ENCODE measurements at places on chromosomes 6 and 20.

DNA sequence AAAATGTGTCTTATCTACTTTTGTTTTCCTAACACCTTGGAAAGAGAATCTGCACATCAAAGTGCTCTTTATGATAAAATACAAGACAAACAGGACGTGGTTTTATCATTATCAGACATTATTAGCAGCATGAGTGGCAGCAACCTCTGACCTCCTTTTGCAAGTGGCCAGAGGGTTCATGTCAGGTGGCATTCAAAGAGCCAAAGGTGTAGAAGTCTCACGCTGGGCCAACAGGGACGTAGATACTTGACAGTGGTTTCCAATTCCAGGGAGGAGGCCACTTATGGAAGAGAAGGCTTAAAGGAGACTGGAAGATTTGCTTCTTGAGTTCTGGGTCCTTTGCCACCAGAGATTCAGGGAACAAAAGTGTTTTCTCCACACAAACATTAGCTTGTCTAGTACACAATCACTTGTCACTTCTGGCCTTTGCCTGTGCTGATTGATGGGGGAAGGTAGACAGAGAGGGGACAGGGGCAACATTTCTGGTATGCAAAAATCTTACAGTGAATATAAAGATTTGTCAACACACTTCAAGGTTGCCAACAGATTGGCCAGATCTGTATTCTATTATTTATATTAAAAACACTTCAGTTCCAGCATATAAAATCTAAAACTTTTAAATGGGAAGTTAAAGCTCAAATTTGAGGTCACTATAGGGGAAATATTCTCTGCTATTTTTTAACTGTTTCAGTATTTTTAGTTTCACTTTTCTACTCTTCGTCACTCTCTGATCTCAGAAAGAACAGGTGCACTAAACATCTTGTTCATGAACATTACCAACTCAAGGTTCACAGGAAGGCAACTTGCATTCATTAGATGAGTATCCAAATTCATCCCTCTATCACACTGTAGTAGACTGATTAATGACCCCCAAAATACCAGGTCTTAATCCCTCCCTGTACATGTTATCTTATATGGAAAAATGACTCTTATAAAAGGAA, 52.1 kb upstream of the FBXO30 start:
- DNase-seq = peak; percentile 12

- no peak for DNase-seq
Observed at GRCh38 chr6:155854787-155855186, 399.1 kb upstream of the NOX3 start.

DNA sequence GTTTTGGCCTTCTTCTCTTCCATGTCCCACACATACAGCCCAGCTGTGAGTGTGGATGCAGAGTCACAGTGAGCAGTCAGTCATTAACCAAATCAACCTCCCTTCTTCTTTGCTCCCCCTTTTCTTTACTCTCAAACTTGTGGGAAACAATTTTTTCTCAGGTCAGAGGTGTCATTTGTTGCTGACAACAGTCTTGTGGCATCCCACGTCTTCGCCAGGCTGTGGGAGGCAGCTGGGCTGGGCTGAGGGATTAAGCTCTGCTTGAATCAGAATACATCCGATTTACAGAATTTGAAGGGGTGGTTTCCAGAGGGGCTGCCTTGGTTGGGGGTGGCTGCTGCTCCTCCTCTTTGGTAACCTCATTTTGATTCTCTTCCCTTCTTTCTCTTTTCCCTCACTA, 40.5 kb downstream of the SCGN start:
- DNase-seq = no peak

GRCh38 chr6:13810688-13811446, 3.5 kb downstream of the MCUR1 start:
- DNase-seq = no peak

GRCh38 chr6:4809999-4810918, 34.1 kb downstream of the CDYL start:
- DNase-seq = no peak

GRCh38 chr6:89385846-89386245, 26.2 kb downstream of the RRAGD start:
- DNase-seq = no peak

DNA sequence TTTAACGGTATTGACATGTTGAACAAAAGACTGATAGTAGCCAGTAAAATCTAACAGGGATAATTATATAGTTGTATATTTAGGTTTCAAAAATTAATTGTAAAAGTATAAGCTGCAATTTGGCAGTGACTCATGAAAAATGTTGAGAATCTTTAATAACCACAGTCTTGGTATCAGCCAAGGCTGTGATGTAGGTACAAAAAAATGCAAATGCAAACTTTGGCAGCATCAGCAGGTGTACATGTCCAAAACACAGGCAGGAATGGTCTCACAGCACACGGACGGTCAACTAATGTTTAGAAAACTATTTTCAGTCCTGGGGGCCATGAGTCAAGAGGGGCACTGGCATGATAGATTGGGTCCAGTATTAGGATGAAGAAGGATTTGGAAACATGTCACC, 58.5 kb upstream of the BEND3 start:
- no peak for DNase-seq

DNA sequence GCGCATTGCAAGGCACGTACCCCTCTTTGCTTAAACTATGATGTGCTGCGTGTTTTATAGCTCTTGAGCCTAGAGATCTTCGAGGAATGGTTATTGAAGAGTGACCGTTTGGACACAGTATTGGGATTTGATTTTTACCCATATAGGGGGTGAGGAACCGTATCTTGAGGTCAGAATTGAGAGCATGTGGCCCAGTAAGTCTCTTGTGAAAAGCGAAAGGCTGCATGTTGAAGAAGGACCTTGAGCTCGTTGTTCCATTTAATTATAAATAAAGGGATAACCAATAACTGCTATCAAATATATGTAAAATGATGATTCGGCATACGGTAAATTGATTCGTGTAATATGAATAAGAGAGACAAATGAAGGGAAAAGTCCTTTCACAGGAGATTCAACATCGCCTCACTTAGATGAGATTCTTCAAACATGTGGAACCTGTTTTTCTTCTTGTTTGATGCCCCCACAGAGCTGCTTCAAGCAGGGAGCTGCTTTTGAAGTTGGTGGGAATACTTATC, 66.6 kb downstream of the AKAP12 start:
- no peak for DNase-seq

DNA sequence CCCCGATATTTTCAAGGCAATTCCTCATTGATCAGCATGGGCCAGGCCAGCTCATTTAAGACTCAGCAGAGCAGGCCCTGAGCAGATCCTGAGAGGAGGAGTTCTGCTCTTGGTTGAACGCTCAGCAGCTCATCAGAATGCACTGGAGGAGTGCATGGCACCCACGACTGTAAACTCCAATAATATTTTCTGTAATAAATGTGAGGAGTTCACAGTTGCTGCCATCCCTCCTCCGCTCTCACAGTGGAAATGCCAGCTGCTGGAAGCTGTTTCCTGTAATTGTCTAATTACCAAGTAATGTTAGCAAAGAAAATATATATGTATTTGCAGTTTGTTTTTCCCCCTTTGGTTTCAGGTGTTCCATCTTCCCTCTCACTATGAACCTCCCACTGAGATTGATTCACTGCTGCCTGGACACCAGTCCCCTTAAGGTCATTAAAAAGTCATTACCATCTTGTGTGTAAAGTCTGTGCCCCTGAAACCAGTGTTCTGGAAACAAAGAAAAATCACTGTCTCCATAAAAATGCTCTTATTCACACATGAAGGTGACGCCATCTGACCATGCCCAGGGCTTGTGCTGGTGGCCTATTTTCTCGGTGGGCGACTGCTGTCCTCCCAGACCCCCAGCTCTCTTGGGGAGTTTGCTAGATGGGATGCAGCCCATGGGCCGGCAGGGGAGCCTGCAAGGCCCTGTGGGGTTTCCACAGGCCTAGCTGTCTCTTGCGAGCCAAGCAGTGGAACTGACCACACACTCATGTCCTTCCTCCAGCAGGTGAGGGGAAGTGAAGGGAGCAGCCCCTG, 374.2 kb downstream of the ZFAND3 start:
- no peak for DNase-seq

GRCh38 chr6:135086414-135086764, 31.8 kb upstream of the HBS1L start:
- DNase-seq = no peak

- DNase-seq = no peak
Observed at GRCh38 chr6:3770023-3770720, 18.7 kb upstream of the PXDC1 start.

- no peak for DNase-seq
Observed at GRCh38 chr20:36434383-36434782, 106.9 kb upstream of the MYL9 start.

DNA sequence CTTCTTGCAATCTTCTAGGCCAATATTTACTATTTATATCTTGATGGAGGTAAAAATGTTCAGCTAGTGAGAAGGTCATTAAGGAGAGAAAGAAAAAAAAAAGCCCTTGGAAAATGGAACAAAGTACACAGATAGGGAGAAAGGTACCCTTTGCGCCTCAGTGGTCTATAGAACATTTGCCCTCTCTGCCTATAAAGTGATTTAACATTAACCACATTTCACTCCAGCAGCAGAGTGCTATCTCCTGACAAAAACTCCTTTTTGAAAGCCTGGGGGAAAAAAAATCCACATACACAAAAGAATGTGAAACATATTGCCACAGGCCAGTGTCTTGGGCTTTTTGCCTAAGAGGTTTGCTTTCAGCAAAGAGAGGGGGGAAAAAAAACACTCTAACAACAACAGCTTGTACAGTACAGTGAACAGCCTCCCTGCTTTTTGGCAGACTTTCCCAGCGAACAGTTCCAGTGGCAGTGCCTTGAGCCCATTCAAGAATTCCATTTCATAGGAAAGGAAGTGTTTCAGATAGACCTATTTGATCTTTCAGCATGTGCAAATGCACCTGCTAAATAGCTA, 695 bp downstream of the ARHGAP18 start:
- DNase-seq = no peak
